ENCODE measurements at places on chromosomes 4 and X.

DNA sequence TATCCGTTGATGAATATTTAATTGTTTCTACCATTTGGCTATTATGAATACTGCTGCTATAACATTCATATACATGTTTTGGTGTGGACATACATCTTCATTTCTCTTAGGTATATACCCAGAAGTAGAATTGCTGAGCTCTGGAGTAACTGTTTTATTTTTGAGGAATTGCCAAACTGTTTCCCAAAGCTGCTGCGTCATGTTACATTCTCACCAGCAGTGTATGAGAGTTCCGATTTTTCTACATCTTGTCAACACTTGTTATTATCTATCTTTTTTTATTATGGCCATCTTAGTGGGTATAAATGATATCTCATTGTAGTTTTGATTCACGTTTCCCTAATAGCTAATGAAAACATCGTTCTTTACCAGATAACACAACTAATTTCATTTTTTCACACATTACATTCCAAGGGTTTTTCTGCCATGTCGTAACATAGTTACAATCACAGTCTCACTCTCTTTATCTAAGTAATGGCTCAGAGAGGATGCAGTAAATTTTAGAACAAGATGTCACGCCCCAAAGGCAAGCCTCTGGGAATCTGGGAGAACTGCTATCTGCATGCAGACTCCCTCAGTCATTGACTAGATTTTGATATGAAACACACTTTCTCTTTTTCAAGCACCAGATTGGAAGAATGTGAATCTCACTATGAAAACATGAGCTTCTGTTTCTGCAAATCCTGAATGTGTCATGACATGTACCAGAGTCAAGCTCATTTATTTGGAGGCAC is 10.3 kb downstream of the ARHGAP6 start:
- DNase-seq, result no peak

- DNase-seq, result peak; percentile 79
Observed at GRCh38 chrX:135345107-135345589, 35.9 kb downstream of the ETDC start.

- DNase-seq, result no peak
Observed at GRCh38 chr4:126215759-126216158, 901.0 kb downstream of the FAT4 start.

GRCh38 chrX:119502727-119503483 is 34.7 kb downstream of the SLC25A5 start:
- peak; percentile 23 for DNase-seq

DNA sequence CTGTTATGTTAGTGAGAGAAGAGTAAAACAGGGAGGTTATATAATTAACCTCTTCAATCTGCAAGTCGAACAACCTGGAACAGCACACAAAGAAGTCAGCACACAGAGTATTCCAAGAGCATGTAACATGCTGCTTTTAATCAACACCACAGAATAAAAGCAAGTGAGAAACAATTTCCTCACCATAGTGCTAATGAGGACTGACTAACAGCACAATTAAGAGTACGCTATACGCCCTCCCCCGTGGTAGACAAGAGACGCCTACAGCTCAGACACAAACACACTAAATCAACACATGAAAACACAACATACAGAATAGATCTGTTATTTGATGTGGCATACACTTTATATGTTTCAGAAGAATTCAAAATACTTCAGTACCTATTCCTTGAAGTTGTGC is 103.0 kb downstream of the PPP3CA start:
- no peak for DNase-seq

- DNase-seq, result peak; percentile 52
Observed at GRCh38 chr4:108171339-108172230, 2.9 kb upstream of the LEF1 start.

GRCh38 chr4:161186012-161186411 is 977.8 kb downstream of the FSTL5 start:
- no peak for DNase-seq

GRCh38 chr4:139555705-139556070 is 331 bp downstream of the SETD7 start:
- DNase-seq, result no peak

- no peak for DNase-seq
Observed at GRCh38 chr4:56910172-56910967, 2.7 kb downstream of the REST start.

DNA sequence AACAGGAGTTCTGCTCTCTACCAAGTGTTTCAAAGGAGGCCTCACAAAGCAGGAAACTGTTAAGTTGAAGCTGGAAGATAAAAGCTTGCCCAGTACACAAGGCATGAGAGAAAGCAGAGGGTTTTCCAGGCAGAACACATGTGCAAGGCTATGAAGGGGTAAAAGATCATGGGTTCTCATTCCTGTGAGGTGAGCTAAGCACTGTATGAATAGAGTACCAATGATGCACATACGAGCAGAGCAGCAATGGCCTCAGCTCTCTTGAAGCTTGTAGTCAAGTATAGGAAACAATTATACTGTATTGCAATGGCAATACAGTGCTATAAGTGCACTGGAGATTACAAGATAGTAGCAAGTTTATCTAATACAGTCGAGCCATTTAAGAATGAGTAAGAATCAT is 18.0 kb downstream of the TTC29 start:
- no peak for DNase-seq

DNA sequence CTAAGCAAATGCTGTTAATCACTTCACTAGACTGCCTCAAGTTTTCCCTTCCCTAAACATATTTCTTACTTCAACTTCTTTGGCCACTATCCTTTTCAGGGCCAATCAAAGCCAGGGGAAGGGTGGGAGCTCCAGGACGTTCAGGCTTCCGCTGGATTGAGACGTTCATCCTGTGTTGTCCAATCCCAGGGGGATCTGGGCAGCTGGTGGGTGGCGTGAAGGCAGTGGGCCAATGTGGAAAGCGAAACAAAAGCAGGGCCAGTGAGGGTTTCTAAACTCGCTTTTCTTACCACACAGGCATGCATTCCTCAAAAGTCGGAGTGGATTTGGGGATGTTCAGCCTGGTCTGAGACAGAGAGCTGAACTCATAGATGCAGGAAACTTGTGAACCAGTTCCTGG is 7.6 kb downstream of the CXCL13 start:
- no peak for DNase-seq

GRCh38 chrX:144566592-144566991 is 680.7 kb upstream of the SPANXN1 start:
- no peak for DNase-seq

- peak; percentile 20 for DNase-seq
Observed at GRCh38 chr4:85005865-85006377, 39.4 kb upstream of the WDFY3 start.

DNA sequence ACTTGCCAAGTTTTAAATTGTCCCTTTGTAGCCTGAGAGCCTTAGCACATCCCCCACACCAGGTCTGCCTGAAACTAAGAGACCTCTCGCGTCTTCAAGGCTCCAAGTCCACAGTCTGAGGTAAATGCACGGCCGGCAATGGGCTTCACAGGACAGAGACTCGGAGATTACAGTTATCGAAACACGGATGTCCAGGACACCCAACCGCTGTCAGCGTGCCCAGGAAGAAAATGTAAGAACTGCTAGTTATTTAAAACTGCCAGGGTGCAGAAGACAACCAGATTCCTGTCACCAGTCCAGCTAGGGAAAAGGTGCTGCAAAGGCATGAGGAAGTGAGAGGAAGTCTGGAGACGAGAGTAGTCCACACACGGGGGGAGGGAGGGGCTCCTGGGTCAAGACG is 28.9 kb downstream of the ZNF827 start:
- no peak for DNase-seq

DNA sequence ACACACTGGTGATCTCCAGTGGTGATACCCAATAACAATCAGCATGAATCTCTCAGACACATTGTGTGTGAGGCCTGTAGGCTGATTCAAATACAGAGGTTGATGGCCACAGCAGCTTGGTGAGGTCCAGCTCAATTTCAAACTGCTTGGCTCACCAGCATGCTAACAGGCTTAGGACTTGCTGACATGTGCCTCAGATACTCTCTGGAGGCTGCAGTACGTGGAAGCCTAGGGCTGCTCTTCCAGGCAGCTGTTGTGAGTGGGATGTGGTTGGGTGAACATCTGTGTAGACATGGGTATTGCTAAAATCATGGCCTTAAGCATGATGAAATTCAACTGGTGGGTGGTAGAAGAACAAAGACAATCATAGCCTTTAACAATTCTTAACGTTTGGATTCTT is 4.3 kb downstream of the CXCL9 start:
- no peak for DNase-seq

GRCh38 chr4:41538887-41539498 is 1.0 kb downstream of the LIMCH1 start:
- DNase-seq, result peak; percentile 32

GRCh38 chrX:41389311-41389888 is 55.4 kb downstream of the DDX3X start:
- no peak for DNase-seq

DNA sequence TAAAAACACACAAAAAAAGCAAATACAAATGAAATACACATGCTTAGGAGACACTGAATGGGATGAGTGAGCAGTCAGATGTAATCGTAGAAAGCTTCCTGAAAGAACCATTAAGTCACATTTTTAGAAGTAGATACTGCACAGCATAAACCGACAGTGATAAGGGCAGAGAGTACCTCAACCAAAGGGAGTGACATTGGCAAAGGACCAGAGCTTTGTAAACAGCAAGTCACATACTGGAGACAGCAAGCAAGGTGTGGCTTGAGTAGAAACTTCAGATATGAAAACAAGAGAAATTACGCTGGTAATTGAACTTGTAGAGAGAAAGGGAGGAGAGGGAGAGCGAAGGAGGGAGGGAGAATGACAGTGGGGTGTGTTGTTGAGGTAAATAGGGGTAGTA is 92.0 kb downstream of the CHRDL1 start:
- no peak for DNase-seq
